ENCODE measurements at places on chromosomes 3 and 15.

- H3K4me1 ChIP-seq = peaks cover 58% of the 10 kb centered on the region
- peak; percentile 90 for DNase-seq
- H3K27ac ChIP-seq = peak overlapping the region; percentile 83
- peaks cover 2% of the 10 kb centered on the region for H3K36me3 ChIP-seq
Measured at GRCh38 chr15:67120839-67121643, 55.6 kb downstream of the SMAD3 start.

- peaks cover 4% of the 10 kb centered on the region for H3K27me3 ChIP-seq
- H3K4me1 ChIP-seq = no peaks in the 10 kb centered on the region
- no peak for DNase-seq
- no peaks in the 10 kb centered on the region for H3K36me3 ChIP-seq
Measured at GRCh38 chr15:60264088-60264487, 133.7 kb downstream of the ANXA2 start.

GRCh38 chr3:177905173-177906125, 630.8 kb upstream of the KCNMB2 start:
- peak overlapping the region; percentile 79 for H3K27ac ChIP-seq
- no peaks in the 10 kb centered on the region for H3K36me3 ChIP-seq
- DNase-seq = peak; percentile 78
- peaks cover 13% of the 10 kb centered on the region for H3K4me1 ChIP-seq
- no peaks in the 10 kb centered on the region for H3K27me3 ChIP-seq
- H3K4me3 ChIP-seq = no peak overlapping the region

- no peaks in the 10 kb centered on the region for H3K36me3 ChIP-seq
- no peak overlapping the region for H3K27ac ChIP-seq
- H3K4me3 ChIP-seq = no peak overlapping the region
- peaks cover 26% of the 10 kb centered on the region for H3K27me3 ChIP-seq
- no peak for DNase-seq
Measured at GRCh38 chr3:46656778-46657556, 36.5 kb downstream of the ALS2CL start.

All from muscle of leg (tissue), 16 donors.